ENCODE measurements at places on chromosomes 6 and 20.
A peak's percentile ranks its signal among the peaks of the same experiment; 100 is the strongest.

GRCh38 chr6:28896505-28897368 lies 27.0 kb downstream of the TRIM27 start:
- H3K27me3 ChIP-seq = no peaks in the 10 kb centered on the region
- DNase-seq = no peak
- peaks cover 5% of the 10 kb centered on the region for H3K4me1 ChIP-seq
- H3K36me3 ChIP-seq = peaks cover 14% of the 10 kb centered on the region
- peak overlapping the region; percentile 74 for H3K4me3 ChIP-seq

DNA sequence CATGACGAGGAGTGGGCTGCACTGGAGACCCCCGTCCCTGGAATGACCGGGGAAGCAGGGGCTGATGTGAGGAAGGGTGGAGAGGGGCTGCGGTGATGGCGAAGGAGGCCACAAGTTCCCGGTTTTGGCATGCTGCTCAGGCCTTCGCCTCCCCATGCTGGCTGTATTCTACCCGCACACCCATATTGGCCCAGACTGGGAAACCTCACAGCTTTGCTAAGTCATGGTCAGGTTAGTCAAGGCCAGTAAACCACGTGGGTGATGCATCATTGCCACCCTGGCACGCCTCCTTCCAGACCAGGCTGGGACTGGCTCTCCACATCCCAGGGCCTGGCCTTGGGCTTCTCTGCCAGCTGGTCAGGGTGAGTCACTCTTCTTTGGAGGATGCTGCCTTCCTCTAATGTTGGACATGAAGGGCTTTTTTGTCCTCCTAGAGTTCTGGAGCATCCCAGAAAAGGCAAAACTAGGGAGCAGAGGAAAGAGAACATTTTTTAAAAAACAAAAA lies 53.8 kb downstream of the PCNA start:
- no peak overlapping the region for H3K4me3 ChIP-seq
- no peaks in the 10 kb centered on the region for H3K36me3 ChIP-seq
- DNase-seq = peak; percentile 17
- peaks cover 3% of the 10 kb centered on the region for H3K4me1 ChIP-seq
- no peaks in the 10 kb centered on the region for H3K27me3 ChIP-seq

- no peak for DNase-seq
- H3K4me3 ChIP-seq = no peak overlapping the region
- H3K27me3 ChIP-seq = peaks cover 7% of the 10 kb centered on the region
- no peak overlapping the region for H3K27ac ChIP-seq
Observed at GRCh38 chr20:2326046-2326445, 30.2 kb downstream of the TGM3 start.

- no peaks in the 10 kb centered on the region for H3K27me3 ChIP-seq
- no peak overlapping the region for H3K27ac ChIP-seq
- no peak for DNase-seq
- no peaks in the 10 kb centered on the region for H3K36me3 ChIP-seq
Observed at GRCh38 chr6:21648475-21649050, 55.0 kb downstream of the SOX4 start.

DNA sequence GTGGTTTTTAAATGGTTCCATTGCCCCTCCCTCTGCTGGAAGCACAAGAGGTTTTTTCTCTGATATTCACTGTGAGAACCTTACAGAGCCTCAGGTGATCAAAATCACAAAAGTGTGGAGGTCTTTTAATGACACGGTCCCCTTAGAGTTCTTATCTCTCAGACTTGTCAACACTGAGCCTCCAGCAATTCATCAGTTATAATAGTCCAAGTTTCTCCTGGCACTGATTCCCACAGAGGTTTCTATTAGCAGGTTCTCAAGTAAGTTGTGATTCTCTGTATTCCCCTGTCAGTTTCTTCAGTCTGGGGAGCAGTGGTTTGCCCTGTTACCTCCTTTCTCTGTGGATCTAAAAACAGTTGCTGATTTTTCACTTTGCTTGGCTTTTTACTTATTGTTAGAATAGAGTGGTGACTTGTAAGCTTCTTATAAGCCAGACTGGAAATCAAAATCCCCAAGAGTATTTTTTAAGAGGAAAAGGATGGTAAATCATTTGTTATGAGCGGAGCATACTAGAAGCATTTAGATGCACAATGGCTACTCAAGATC lies 157.4 kb upstream of the BMP5 start:
- H3K4me3 ChIP-seq = no peak overlapping the region
- H3K4me1 ChIP-seq = no peaks in the 10 kb centered on the region
- H3K36me3 ChIP-seq = no peaks in the 10 kb centered on the region
- no peak overlapping the region for H3K27ac ChIP-seq
- H3K27me3 ChIP-seq = no peaks in the 10 kb centered on the region
- DNase-seq = no peak

- no peaks in the 10 kb centered on the region for H3K4me1 ChIP-seq
- H3K27ac ChIP-seq = no peak overlapping the region
Observed at GRCh38 chr6:7249946-7250643, 62.9 kb downstream of the SSR1 start.

DNA sequence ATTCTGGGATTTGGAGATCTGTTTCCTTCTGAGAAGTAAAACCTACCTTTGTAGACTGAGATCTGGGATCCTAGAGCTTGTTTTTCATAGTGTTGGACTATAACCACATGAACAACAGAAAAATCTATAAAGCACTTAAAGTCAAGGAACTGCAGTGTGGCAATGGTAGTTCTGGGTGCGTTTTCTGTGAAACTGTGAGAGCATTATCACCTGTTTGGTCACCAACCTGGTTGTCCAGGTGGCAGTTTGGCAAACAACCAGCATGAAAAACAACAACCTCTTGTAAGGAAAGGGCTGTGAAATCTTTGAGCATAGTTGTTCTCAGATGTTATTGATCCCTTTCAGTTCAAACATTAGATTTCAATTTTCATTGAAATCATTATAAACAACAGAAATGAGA lies 215.8 kb upstream of the CITED2 start:
- H3K27me3 ChIP-seq = no peaks in the 10 kb centered on the region
- no peak overlapping the region for H3K4me3 ChIP-seq
- no peak for DNase-seq
- H3K36me3 ChIP-seq = no peaks in the 10 kb centered on the region

- H3K4me3 ChIP-seq = no peak overlapping the region
- no peaks in the 10 kb centered on the region for H3K4me1 ChIP-seq
- no peaks in the 10 kb centered on the region for H3K36me3 ChIP-seq
- H3K27ac ChIP-seq = no peak overlapping the region
- no peak for DNase-seq
Observed at GRCh38 chr20:61955668-61956395, 109.8 kb downstream of the TAF4 start.

- H3K4me1 ChIP-seq = no peaks in the 10 kb centered on the region
- DNase-seq = no peak
- H3K27ac ChIP-seq = no peak overlapping the region
- no peak overlapping the region for H3K4me3 ChIP-seq
Observed at GRCh38 chr6:38306931-38307330, 332.8 kb downstream of the BTBD9 start.

DNA sequence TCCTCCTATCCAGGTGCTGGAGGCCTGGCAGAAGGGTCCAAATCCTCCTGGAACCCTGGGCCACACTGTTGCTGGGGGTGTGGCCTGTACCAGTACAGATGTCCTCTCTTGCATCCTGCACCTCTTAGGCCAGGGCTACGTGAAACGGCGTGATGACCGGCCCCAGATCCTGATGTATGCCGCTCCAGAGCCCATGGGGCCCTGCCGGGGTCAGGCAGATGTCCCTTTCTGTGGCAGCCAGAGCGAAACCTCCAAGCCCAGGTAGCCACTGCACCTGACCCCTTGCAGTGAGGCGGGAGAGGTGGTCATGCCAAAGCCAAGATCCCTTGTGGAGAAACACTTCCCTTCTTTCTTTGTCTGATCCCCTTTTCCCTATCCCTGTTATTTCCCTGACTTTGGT lies 14.2 kb downstream of the DNPH1 start:
- DNase-seq = no peak
- no peaks in the 10 kb centered on the region for H3K27me3 ChIP-seq
- H3K27ac ChIP-seq = no peak overlapping the region
- no peak overlapping the region for H3K4me3 ChIP-seq
- H3K36me3 ChIP-seq = peaks cover 76% of the 10 kb centered on the region

GRCh38 chr6:13009031-13009430 lies 292.5 kb downstream of the PHACTR1 start:
- DNase-seq = no peak
- no peaks in the 10 kb centered on the region for H3K27me3 ChIP-seq
- H3K4me3 ChIP-seq = no peak overlapping the region
- no peak overlapping the region for H3K27ac ChIP-seq

DNA sequence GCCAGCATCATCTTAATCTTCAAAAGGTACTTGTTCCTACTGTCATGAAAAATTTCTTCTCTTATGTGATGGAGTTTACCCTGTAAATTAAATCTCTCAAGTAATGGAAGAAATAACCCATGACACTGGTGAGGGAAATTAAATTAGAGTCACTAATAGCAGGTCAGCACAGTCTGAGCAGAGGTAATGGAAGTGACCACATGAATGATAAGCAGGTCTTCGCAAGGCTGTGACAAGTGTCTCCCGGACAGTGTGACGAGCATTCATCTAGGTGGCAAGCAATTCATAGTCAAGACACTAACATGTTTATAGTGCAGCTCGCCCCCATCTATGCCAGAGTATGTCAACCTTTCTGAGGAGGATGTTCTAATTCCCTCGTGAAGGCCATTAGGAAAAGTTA lies 249.2 kb downstream of the FRK start:
- no peak overlapping the region for H3K27ac ChIP-seq
- H3K4me1 ChIP-seq = no peaks in the 10 kb centered on the region
- H3K36me3 ChIP-seq = no peaks in the 10 kb centered on the region
- no peaks in the 10 kb centered on the region for H3K27me3 ChIP-seq

DNA sequence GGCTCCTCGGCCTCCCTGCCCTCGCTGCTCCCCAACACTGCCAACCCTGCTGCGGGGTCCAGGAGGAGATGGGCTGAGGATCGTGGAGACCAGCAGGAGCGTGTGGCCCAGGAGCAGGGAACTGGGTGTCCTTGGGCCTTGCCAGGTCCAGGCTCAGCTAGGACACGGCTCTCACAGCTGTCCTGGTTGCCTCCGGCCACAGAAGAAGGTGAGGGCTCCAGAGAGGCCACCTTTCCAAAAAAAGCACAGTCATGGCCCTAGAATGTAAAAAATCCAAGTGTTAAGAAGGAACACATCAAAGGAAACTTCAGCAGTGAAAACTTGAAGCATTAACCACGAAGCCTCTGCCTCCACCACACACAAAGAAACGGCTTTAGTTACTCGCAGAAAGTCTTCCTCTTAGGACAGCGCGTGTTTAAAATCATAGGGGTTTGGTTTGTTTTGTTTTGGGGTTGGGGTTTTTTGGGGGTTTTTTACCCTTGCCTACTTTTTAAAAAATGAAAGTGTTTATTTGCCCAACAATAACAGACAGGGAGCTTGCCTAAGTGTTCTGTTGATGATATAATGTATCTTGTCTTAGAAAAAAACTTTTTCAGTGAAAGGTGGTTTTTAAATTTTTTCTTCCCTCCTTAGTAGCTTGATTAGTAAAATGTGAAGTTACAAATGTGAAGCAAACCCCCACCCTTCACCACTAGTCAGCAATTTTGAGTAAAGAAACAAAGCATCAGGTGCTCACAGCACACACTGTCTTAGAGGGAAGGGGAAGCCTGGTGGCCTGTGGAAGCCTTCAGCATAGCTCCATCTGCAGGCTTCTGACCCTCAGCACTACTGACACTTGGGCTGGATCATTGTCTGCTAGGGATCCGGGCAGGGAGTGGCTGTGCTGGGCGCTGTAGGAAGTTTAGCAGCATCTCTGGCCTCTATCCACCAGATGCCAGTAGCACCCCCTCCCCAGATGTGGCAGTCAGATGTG lies 60.0 kb downstream of the PTPN1 start:
- no peak for DNase-seq
- peaks cover 8% of the 10 kb centered on the region for H3K36me3 ChIP-seq
- H3K27me3 ChIP-seq = no peaks in the 10 kb centered on the region
- H3K4me1 ChIP-seq = peaks cover 12% of the 10 kb centered on the region
- H3K4me3 ChIP-seq = no peak overlapping the region

- H3K27ac ChIP-seq = peak overlapping the region; percentile 73
- no peaks in the 10 kb centered on the region for H3K36me3 ChIP-seq
- no peaks in the 10 kb centered on the region for H3K27me3 ChIP-seq
- H3K4me1 ChIP-seq = peaks cover 7% of the 10 kb centered on the region
- no peak for DNase-seq
Observed at GRCh38 chr20:54184071-54184470, 10.3 kb upstream of the CYP24A1 start.

DNA sequence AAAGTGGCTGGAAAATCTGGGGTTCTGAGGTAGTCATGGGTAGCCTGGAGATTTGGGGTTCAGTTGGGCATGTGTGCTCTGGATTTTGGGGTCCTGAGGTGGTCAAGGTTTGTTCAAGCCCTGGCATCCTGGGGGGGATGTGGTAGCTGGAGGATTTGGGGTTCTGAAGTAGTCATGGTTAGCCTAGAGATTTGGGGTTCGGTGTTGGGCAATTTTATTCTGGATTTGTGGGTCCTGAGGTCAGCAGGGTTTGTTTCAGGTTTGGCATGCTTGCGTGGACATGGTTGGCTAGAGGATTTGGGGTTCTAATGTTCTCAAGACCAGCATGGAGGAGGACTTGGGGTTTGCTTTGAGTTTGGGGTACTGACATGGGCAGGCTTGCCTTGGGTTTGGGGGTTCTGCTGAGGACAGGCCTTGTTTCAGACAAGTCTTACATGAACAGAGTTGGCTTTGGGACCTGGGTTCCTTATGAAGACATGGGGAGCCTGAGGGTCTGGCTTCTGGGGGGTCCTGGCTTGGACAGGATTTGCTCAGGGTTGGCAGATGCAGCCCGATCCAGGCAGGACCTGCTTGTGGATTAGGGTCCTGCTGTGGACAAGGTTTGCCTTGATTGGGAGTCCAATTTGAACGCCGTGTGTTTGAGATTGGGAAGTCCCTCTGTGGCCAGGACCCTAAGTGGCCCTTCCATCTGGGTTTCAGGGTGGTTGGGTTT lies 906 bp downstream of the ANKRD60 start:
- no peak overlapping the region for H3K27ac ChIP-seq
- H3K27me3 ChIP-seq = peaks cover 13% of the 10 kb centered on the region
- no peak for DNase-seq
- no peak overlapping the region for H3K4me3 ChIP-seq
- H3K36me3 ChIP-seq = no peaks in the 10 kb centered on the region

DNA sequence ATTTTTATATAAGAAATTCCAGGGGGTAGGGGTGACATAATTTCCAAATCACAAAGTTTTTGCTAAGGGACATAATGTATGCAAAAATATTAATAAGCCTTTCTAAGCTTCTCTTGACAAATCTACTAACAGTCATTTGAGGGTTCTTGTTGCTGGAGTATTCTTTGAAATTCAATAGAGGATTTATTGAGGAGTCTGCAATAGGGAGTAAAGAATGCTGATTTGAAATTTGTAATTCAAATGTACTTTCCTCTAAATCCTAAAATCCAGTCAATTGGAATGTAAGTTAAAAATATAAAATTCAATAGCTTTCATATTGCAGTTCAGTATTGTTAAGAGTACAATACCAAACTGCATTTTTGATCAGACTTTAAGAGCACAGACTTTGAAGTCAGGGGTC lies 17.1 kb upstream of the LCA5 start:
- no peak overlapping the region for H3K27ac ChIP-seq
- no peaks in the 10 kb centered on the region for H3K4me1 ChIP-seq
- H3K36me3 ChIP-seq = peaks cover 9% of the 10 kb centered on the region
- DNase-seq = no peak
